AG04450 (cell line): ENCODE measurements at places on chromosomes 3 and 15. TPM values are rescaled to one million over a fixed set of nuclear protein-coding genes. Genes with fewer than 3 reads are reported as not detected.

The LRRC31 gene
- polyA plus RNA-seq = not detected in 2 replicates

DNA sequence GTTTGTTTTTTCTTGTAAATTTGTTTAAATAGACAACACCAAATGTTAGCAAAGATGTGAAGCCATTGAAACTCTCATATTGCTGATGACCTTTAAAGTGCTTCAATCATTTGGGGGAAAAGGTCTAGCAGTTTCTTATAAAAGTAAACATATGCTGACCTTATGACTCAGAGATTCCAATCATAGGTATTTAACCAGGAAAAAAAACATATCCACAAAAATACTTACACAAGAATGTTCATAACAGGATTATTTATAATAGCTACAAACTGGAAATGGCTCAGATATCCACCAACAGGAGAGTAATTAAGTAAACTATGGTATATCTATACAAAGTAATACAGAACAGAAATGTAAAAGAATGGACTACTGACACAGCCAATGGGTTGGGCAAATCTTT is 27.1 kb upstream of the RORA start:
- no peak for DNase-seq

The IGSF11 gene
- 0.05 TPM in 1 of 2 replicates, not detected in the other for polyA plus RNA-seq

The CPNE9 gene
- not detected in 2 replicates for polyA plus RNA-seq

The SUSD5 gene
- 1.8 TPM in 2 replicates for polyA plus RNA-seq

GRCh38 chr3:20322085-20322484 is 136.1 kb upstream of the SGO1 start:
- no peak for DNase-seq

The RTP1 gene
- polyA plus RNA-seq = not detected in 2 replicates

- DNase-seq = no peak
Observed at GRCh38 chr3:39118079-39118478, 10.6 kb downstream of the TTC21A start.

DNA sequence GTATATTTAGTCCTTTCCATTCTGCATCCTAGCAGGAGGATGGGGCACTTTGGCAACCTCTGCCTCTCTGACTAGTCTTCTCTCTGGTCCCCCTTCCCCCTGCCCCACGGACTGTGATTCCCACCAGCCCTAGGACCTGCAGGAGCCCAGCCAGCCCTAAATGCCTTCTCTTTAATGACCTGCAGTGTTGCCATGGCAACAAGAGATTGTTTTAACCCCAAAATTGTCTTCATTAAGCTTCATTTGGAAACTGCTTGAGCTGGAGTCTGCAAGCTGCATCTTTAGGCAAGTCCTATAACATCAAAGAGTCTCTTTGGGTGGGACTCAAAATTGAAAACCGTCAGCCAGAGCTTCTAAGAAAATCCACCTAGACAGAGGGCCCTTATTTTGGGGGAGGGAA is 59.7 kb upstream of the ANKRD34C start:
- DNase-seq = no peak

The DIS3L gene
- 8.7 and 12.1 TPM in 2 replicates for polyA plus RNA-seq

DNA sequence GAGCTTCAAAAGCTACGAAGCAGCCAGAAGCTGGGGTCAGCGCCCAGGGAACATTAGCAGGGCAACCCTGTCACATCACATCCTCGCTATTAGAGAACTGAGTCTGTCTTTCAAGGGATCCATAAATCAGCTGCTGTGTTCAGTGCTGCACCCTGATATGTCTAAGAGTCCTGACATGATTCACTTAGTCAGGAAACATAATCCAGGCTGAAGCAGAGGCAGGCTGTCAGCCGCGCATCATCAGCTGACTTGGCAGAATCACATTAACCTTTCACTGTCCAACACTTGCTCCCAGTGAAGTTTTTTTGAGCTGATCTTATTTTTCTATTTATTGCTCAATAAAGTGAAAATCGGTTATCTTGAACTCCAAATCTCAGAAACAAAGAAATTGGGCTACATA is 23.5 kb downstream of the MYH15 start:
- no peak for DNase-seq
